Right lung (tissue), 10 donors: ENCODE measurements at places on chromosomes 5 and 9.

- peak; percentile 22 for DNase-seq
Measured at GRCh38 chr5:78472469-78473106, 112.2 kb downstream of the SCAMP1 start.

DNA sequence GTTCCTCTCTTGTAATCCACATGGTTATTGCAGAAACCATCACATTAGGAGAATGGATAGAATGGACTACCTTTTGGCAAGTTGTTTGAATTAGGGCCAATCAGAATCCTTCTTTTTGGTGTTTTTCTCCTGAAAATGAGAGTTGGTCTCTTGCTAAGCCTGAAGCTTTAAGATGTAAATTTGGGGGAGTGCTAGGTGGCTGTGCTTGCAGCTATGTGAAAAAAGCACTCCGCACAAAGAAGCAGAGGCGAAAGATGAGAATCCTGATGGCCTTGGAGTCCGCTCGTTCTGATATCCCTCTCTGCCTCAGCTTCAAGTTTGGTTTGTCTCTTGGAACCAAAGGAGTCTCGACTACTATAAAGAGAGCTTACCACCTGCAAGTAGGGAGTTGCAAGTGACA lies 63.6 kb downstream of the INIP start:
- DNase-seq, result no peak

GRCh38 chr5:6733411-6734242 lies 20.4 kb downstream of the TENT4A start:
- DNase-seq, result no peak

- no peak for DNase-seq
Measured at GRCh38 chr9:128280084-128280622, 4.1 kb downstream of the SWI5 start.
